Activated T-cell treated with anti-CD3 and anti-CD28 coated beads, Interleukin-2, amount 50 U/mL, for 72 hours (primary cell): ENCODE measurements at places on chromosomes 3 and 15. TPM values are rescaled to one million over a fixed set of nuclear protein-coding genes. Genes with fewer than 3 reads are reported as not detected.

DNA sequence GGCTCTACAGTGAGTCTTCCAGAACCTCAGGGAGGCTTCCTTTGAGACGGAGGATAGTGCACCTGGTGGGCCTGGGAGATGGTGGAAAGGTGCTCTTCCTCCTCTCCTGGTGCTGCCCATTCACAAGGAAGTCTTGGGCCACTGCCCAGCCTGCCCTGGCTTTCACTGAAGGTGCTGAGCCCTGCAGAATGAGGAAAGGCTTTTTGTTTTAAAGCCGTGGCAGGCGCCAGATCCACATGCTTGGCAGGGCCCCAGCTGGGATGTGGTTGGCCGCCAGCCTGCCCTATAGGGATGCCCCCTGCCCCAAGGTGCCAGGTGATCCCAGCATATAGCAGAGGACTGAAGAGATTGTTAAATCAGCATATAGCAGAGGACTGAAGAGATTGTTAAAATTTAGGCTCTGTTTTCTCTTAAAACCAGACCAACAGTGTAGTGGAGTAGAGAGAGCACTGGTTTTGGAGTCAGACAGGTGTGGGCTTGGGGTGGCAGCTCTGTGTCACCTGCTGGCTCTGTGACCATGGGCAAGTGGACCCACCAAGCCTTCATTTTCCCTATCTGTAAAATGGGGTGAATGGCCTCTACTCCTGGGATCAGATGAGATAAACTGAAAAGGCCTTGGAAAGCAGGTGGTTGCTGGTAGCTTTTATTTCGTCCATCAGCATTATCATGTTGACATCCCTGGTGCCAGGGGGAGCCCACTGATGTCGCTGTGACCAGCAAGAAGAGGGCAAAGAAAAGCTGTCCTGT is 53.3 kb downstream of the SLC6A6 start:
- DNase-seq = no peak

DNA sequence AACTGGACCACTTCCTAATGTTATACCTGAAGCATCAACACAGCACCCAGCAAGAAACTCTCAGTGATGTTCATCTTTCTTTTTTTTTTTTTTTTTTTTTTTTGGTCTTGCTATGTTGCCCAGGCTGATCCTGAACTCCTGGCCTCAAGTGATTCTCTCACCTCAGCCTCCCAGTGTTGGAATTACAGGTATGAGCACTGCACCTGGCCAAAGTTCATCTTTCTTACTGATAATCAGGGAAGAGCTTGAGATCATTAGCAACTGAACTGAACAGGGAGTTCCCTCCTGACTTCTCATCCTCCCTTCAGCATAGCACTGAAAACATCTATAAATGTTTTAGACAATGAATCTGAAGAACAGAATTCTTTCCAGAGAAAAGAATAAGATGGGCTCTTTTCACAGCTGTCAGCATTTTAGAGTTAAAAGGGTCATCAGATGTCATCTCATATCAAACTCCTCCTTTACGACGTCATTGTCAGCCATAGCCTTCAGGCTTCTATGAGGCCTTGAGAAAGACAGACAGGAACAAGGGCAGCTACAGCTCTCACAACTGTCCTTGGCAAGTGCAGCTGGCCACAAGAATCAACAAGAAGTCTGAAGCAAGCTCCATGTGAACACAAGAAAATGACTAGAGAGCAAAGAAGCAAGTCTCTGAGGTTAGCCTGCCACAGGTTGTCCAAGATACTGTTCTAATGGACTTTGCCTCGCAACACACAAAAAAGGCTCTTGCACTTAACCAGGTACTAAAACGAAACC is 33.8 kb downstream of the SCAP start:
- no peak for DNase-seq

DNA sequence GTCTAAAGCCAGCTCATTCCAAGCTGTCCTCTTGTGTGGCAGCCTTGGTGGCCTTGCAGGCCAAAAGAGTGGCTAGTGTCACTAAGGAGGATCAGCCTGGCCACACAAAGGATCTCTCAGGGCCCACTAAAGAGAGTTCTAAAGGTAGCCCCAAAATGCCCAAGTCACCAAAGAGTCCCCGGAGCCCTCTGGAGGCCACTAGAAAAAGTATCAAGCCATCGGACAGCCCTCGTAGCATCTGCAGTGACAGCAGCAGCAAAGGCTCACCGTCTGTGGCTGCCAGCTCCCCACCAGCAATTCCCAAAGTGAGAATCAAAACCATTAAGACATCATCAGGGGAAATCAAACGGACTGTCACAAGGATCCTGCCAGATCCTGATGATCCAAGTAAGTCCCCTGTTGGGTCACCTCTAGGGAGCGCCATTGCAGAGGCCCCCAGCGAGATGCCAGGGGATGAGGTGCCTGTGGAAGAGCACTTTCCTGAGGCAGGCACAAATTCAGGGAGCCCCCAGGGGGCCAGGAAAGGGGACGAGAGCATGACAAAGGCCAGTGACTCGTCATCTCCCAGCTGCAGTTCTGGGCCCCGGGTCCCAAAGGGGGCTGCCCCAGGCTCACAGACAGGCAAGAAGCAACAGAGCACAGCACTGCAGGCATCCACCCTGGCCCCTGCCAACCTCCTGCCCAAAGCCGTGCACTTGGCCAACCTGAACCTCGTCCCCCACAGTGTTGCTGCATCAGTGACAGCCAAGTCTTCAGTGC is 33.5 kb upstream of the ALPK3 start:
- DNase-seq = no peak

The CD200 gene
- total RNA-seq = 27.4 TPM

The AADACL2 gene
- not detected for total RNA-seq
